ENCODE measurements at places on chromosomes 5 and 9. TPM values are rescaled to one million over a fixed set of nuclear protein-coding genes. Genes with fewer than 3 reads are reported as not detected.

HNRNPH1 gene
- total RNA-seq = 1,066 TPM

LCN9 gene
- 0.72 TPM for total RNA-seq

PCDHB6 gene
- total RNA-seq = not detected

DBN1 gene
- 339 TPM for total RNA-seq

RANBP17 gene
- 20.0 TPM for total RNA-seq

MARCOL gene
- total RNA-seq = not detected

FGF1 gene
- 4.6 TPM for total RNA-seq

BAAT gene
- total RNA-seq = 0.15 TPM

C9orf153 gene
- not detected for total RNA-seq

- DNase-seq = no peak
Observed at GRCh38 chr5:133410335-133410828, 202.0 kb downstream of the FSTL4 start.

- DNase-seq = peak; percentile 82
Observed at GRCh38 chr5:146919304-146919703, 40.7 kb upstream of the PPP2R2B start.

DNA sequence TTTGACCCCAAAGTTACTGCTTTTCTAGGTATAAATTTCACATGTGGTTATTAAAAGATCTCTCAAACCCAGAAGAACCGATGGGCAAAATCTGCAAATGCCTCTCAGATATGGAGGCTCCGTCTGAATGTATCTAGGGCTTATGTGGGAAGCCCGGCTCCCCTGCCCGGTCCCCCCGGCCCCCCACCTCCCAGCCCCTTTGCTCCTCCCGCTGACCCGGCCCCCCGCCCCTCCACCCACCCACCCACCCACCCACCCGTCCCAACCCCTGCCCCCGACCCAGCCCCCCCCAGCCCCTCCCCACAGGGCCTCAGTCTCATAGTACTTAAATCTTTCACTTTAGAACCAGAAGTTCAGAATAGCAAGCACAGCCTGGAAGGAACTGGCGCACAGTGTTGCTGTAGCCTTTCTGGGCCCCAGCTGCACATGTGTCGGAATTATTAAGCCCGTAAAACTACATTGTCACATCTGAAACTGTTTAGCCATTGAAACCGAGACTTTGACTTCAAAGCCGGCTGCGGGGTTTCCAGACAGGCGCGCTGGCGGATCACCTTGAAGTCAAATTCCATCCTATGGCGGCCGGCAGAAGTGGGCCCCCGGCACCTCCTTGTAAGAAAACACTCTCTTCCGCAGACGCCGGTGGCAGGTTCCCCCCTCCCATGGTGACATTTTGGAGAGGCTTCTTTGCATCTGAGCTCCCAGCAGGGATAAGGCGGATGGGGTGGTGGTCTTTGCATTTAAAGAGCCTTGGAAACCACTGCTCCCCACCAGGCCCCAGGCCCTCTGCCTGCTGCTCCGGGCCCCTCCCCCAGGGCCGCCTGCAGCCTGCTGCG, 12.8 kb downstream of the NKD2 start:
- peak; percentile 72 for DNase-seq

DNA sequence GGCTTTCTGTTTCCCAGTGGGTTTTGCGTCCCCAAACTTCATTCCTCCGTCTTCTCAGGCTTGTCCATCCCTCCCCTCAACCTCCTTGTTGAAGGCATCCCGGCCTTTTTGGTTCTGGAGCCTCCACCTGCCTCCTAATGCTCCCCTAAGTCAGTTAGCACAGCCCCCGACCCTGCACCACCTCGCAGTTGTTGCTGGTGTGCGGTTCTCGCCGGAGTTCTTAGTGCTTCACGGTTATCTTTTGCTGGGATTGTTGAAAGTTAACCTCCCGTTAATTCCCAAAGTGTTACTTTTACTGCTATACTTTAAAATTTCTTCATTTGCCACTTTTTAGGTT, 447 bp downstream of the UBLCP1 start:
- no peak for DNase-seq

- DNase-seq = no peak
Observed at GRCh38 chr9:101636247-101636646, 41.5 kb upstream of the PPP3R2 start.

GRCh38 chr9:130319300-130319699, 53.7 kb downstream of the HMCN2 start:
- no peak for DNase-seq

DNA sequence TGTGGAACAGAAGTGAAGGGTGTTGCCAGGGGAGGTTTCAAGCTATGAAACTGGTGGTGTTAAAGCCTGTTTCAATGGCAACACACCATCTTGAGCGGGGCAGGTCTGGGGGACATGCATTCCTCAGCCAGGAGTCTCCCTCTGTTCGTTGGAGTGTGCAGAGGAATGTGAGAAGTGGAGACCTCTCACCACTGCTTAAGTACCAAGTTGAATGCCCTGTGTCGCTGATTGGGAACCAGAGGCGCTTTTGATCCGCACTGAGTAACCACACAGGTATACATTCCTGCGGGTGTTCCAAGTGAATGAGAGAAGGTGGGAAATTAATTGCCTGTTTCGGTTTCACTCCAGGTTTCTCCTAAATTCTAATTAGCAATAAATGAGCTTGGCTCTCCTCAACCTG, 99.4 kb downstream of the LIX1 start:
- no peak for DNase-seq

- DNase-seq = no peak
Observed at GRCh38 chr5:149628221-149628620, 46.9 kb downstream of the ARHGEF37 start.

DNA sequence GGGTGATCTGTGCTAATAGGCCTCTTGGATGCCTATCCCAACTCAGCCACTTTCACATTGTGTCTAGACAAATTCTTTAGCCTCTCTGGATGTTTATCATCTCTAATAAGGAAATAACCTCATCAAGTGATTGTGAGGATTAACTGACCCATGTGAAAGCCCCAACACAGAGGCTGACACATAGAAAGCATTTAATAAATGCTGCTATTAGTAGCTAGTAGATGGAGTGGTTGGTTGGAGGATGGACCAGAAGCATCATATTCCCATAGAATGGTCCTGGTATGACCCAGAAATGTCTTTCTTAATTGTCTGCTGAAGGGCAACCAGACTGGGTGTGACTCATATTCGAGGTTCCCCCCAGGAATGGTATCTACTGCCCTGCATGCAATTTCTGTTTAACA, 124.4 kb downstream of the PIK3R1 start:
- no peak for DNase-seq

GRCh38 chr5:14829396-14829795, 42.2 kb downstream of the ANKH start:
- no peak for DNase-seq

- no peak for DNase-seq
Observed at GRCh38 chr9:112562235-112562958, 75.8 kb downstream of the KIAA1958 start.

DNA sequence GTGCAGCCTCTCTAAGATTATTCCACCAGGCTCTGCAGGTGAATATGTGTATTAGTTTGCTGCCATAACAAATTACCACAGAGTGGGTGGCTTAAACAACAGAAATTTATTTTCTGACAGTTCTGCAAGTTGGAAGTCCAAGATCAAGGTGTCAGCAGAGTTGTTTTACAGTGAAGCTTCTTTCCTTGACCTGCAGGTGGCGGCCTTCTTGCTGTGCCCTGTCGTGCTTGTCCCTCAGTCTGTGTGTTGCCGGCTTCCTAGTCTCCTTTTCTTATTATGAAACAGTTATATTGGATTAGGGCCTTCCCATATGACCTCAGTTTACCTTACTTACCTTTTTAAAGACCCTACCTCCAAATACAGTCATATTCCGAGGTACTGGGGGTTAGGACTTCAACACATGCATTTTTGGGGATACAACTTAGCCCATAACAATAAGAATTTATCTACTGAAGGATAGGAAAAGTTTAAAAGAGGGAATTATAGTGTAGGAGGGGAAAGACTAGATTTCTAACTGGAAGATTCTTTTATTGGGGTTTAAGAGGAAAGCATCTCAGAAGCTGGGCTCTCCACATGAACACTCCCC, 97.4 kb downstream of the OSTF1 start:
- DNase-seq = peak; percentile 68

- DNase-seq = no peak
Observed at GRCh38 chr9:120775859-120776258, 17.4 kb downstream of the FBXW2 start.

- no peak for DNase-seq
Observed at GRCh38 chr9:86079421-86079831, 19.9 kb downstream of the GOLM1 start.

DNA sequence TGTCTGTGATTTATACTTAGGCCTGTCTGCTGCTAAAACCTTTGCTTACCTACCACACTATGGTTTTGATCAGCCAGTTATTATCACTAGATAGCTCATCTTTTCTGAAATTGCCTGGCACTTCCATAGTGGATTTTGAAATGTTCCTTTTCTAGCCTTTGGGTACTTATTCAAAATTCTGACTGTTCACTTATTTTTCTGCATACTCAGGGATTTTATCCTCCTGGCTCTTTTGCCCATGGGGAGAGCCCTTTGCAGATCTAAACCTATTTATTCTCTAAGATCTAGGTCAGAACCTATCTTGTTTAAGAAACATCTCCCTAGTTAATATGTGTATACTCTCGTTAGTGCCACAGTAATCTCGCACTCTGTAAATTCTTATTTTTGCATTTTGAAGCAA, 103.5 kb upstream of the C9orf72 start:
- no peak for DNase-seq

- DNase-seq = peak; percentile 16
Observed at GRCh38 chr9:134625361-134626068, 16.1 kb upstream of the COL5A1 start.

All from H9 (cell line).